ENCODE measurements at places on chromosomes 2 and 18. TPM values are rescaled to one million over a fixed set of nuclear protein-coding genes. Genes with fewer than 3 reads are reported as not detected.

Gene NPHP1
- 12.2 TPM for polyA plus RNA-seq

Gene G6PC2
- polyA plus RNA-seq = not detected

Gene GAREM2
- polyA plus RNA-seq = 1.4 TPM

Gene ASPRV1
- polyA plus RNA-seq = 1.2 TPM

Gene KRTCAP3
- polyA plus RNA-seq = 1.7 TPM

Gene UGT1A3
- not detected for polyA plus RNA-seq

Gene CABLES1
- polyA plus RNA-seq = 0.45 TPM

Gene CDH7
- not detected for polyA plus RNA-seq

Gene CLIP4
- 46.6 TPM for polyA plus RNA-seq

Data from psoas muscle (tissue), 8 donors.